ENCODE measurements at places on chromosomes 6 and 20. TPM values are rescaled to one million over a fixed set of nuclear protein-coding genes. Genes with fewer than 3 reads are reported as not detected.

DEFB112 gene
- not detected for total RNA-seq

OLIG3 gene
- total RNA-seq: not detected

TGM3 gene
- not detected for total RNA-seq

CST2 gene
- total RNA-seq: not detected

SCUBE3 gene
- total RNA-seq: 1.7 TPM

SMOC2 gene
- total RNA-seq: not detected

C6orf163 gene
- 2.9 TPM for total RNA-seq

FILIP1 gene
- 10.0 TPM for total RNA-seq

RSPH9 gene
- total RNA-seq: 0.19 TPM

MRPL2 gene
- total RNA-seq: 26.5 TPM

SLC17A1 gene
- total RNA-seq: not detected

PPP1R14C gene
- not detected for total RNA-seq

CDSN gene
- under 0.01 TPM for total RNA-seq

DEFB132 gene
- not detected for total RNA-seq

SIRPD gene
- not detected for total RNA-seq

CLVS2 gene
- not detected for total RNA-seq

HLA-DOA gene
- total RNA-seq: not detected

MCHR2 gene
- total RNA-seq: not detected

HSPA1L gene
- 0.98 TPM for total RNA-seq

RGL2 gene
- total RNA-seq: 67.0 TPM

PRRT1 gene
- total RNA-seq: not detected

RAB5IF gene
- total RNA-seq: 111 TPM

IL17A gene
- not detected for total RNA-seq

DLL1 gene
- 3.2 TPM for total RNA-seq
